ENCODE measurements at places on chromosomes 12 and 14. TPM values are rescaled to one million over a fixed set of nuclear protein-coding genes. Genes with fewer than 3 reads are reported as not detected.

Gene METTL1
- 5.9 TPM for total RNA-seq

Gene CCDC88C
- total RNA-seq, result 40.3 TPM

Gene C12orf60
- 2.2 TPM for total RNA-seq

Gene SMIM41
- total RNA-seq, result 0.19 TPM

Gene BDKRB2
- 0.38 TPM for total RNA-seq

Gene MLEC
- total RNA-seq, result 80.6 TPM

Gene FERMT2
- total RNA-seq, result 99.6 TPM

Gene RHEBL1
- total RNA-seq, result 1.3 TPM

Gene WDR89
- 12.2 TPM for total RNA-seq

Gene SRRM4
- not detected for total RNA-seq

Gene GSG1
- total RNA-seq, result not detected

Gene GPD1
- total RNA-seq, result under 0.01 TPM

Gene ANO4
- not detected for total RNA-seq

Gene KCNA5
- total RNA-seq, result not detected

Gene IFNG
- total RNA-seq, result not detected

Gene RXYLT1
- total RNA-seq, result 9.8 TPM

Gene NOXRED1
- not detected for total RNA-seq

Gene CREBL2
- 26.3 TPM for total RNA-seq

Gene NUAK1
- 116 TPM for total RNA-seq

Gene PROX2
- under 0.01 TPM for total RNA-seq

Gene TESPA1
- not detected for total RNA-seq

Gene RFX4
- not detected for total RNA-seq

Gene GLIPR1L2
- not detected for total RNA-seq

Gene BHLHE41
- 0.67 TPM for total RNA-seq

Gene NACA
- total RNA-seq, result 1,082 TPM

Gene CRACR2A
- total RNA-seq, result 15.7 TPM

Gene RGS6
- total RNA-seq, result not detected

Gene MSRB3
- total RNA-seq, result 38.5 TPM

Gene GYS2
- total RNA-seq, result not detected

Gene PMCH
- total RNA-seq, result 0.76 TPM

Gene FLVCR2
- 5.3 TPM for total RNA-seq

Gene SPX
- total RNA-seq, result 0.10 TPM

Gene PZP
- total RNA-seq, result 0.98 TPM

Gene FBXO34
- 22.2 TPM for total RNA-seq

Gene ARMH4
- 1.3 TPM for total RNA-seq

Gene FIGNL2
- total RNA-seq, result 0.98 TPM

Gene RNF212B
- not detected for total RNA-seq

Gene TAS2R9
- total RNA-seq, result 0.19 TPM

Gene ADCY4
- total RNA-seq, result 55.1 TPM

Gene SLC17A8
- total RNA-seq, result not detected

Gene KRT80
- 7.2 TPM for total RNA-seq

Gene PGF
- 421 TPM for total RNA-seq

Gene CMKLR1
- total RNA-seq, result under 0.01 TPM

Gene BATF
- 2.9 TPM for total RNA-seq

Gene SOAT2
- total RNA-seq, result not detected

Gene WNT1
- total RNA-seq, result not detected

Gene CMTM5
- total RNA-seq, result not detected

Gene SLC25A21
- 1.3 TPM for total RNA-seq

Gene PRKAG1
- total RNA-seq, result 58.9 TPM
